ENCODE measurements at places on chromosomes 13 and 19.

- DNase-seq = no peak
Measured at GRCh38 chr19:46890423-46891170, 29.8 kb downstream of the ARHGAP35 start.

- DNase-seq = no peak
Measured at GRCh38 chr19:11361771-11362731, 6.8 kb downstream of the PLPPR2 start.

DNA sequence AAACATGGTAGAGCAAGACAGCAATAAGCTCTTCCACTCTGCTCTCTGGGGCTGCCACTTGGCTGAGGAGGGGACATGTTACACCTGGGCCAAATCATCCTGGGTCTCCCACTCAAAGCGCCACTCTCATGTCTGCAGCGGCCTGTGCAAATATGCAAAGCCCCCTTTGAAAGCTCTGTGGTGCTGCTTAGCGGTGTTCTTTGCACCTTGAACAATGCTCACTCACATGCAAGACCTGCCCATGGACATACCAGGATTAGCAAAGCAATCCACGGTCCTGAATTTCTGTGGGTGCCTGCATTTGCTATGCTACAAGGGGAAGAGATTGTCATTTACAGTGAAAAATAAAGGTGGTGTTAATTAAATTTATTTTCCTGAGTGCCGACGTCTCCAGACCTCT lies 48.6 kb downstream of the MRPL57 start:
- no peak for DNase-seq

DNA sequence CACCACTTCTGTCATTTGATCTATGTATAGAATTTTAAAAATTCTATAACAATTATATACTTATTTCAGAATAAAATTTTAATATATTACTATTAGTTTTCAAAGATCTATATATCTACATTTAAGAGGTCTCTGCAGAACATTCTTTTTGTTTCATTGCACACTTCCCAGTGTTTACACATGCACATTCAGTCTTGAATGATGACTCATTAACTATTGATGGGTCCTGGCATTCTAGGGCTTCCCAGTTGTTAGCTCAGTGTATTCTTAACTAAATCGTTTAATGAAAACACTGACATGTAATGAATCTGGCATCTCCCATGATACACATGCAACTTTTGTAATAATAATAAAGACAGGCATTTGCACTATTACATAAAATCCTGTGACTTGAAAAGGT lies 324.6 kb downstream of the KLF12 start:
- no peak for DNase-seq

DNA sequence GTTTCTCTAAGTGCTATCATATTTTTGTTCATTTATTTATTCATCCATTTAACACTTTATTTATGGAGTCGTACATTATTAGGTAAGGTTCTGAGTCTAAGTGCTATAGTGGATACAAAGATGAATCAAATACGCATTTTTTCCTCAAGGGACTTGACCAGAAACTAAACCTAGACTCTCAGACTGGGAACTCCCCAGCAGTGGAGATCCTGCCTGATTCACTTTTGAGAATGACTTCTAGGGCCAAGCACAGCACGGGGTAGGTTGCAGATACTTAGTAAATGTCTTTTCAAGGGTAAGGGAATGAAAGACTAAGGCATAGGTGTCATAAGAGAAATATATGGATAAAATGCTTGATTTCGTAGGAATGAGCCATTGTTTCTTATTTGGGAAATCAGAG lies 7.2 kb downstream of the DNAJC15 start:
- DNase-seq = no peak

- no peak for DNase-seq
Measured at GRCh38 chr19:16259385-16260159, 61.9 kb downstream of the AP1M1 start.

GRCh38 chr19:8034178-8034525 lies 18.4 kb upstream of the CCL25 start:
- no peak for DNase-seq

- no peak for DNase-seq
Measured at GRCh38 chr13:108573455-108573854, 56.0 kb upstream of the MYO16 start.

GRCh38 chr13:32317716-32318465 lies 2.6 kb downstream of the BRCA2 start:
- DNase-seq = no peak

DNA sequence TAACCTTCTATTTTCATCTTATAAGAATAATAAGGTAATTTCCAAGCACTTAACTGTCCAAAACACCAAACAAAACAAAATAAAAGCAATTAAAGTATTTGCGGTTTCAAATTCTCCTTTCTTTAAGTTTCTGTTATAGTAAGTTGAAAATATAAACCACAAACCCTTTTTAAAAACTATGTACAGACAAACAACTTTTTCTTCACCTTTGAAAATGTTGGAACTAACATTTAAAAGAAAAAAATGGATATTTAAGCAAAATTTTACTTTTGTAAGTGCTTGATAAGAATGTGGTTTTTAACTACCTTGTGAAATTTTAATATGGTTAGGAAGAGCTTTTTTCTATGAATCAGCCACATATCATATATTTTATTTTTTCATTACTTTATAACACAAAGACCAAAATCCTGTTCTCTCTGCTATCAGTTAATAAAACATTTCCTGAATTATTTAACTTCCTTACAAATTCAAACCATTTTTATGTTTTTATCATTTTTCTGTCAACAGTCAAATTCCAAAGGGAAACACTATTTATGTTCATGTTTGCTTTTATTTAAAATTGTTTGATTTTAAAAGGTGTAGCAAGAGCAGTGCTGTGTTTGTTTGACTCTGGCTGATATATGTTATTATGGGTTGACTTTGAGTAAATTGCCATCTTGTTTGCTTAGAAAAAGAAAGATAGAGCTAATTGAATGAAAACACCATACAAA lies 554.1 kb upstream of the KLHL1 start:
- DNase-seq = no peak

DNA sequence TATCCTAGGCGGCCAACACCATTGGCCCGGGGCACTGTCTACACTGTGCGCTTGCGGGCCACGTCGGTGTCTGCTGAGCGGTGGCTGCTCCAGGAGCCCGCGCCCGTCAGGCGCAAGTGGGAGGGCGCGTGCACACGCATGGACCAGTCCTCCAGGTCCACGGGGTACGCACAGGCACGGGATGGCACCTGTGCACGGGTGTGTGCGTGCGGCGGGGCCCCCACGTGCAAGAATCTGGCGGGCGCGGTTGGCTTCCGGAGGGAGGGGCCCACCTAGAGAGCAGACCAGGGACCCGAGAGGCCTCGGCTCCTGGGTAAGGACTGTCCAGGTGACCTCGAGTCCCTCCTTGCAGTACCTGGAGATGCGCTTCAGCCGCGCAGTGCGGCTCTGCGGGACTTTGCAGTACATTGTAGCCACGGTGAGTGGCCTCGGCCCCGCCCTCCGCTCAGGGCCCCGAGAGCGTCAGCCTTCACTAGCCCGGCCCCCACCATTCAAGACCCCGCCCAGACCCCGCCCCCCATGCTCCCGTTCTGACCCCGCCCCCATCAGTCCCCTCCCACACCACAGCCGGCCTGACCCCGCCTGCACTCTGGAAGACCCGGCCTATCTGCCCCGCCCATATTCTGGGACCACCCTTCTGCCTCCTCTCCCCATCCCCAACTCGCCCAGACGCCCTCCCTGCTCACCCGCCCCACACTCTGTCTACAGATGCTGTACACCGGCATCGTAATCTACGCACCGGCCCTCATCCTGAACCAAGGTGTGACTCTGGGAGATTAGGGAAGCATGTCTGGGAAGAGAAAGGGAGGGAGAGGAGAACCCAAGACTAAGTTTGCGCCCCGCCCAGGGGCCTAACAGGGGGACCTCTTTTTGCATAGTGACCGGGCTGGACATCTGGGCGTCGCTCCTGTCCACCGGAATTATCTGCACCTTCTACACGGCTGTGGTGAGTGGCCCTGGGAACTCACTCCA lies 2.3 kb downstream of the SLC5A5 start:
- no peak for DNase-seq

- no peak for DNase-seq
Measured at GRCh38 chr19:43433358-43433673, 18.6 kb downstream of the TEX101 start.

DNA sequence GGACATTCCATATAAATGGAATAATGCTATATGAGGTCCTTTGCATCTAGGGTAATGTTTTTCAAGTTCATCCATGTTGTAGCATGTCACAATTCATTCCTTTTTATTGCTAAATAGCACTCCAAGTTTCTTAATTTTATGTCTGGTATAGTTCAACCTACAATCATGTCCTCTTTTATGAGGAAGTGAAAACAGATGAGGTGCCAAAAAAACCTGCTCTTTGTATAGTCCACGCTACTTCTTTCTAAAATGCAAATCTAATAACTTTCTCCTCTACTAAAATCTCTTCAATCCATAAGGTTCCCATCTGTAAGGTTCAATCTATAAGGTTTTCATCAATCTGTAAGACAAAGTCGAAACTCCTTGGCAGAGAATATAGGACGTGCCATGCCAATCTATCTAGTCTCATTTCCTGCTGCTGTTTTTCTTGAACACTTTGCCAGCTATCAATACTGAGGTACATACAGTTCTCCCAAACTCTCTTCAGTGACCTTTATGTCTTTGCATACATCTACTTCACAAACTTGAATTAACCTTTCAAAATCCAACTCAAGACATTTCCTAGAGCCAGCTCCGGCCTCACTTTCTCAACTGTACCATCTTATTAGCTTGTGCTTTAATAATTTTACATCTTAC lies 33.7 kb downstream of the INTS6 start:
- no peak for DNase-seq

GRCh38 chr13:60887711-60888110 lies 490.7 kb downstream of the TDRD3 start:
- no peak for DNase-seq

- no peak for DNase-seq
Measured at GRCh38 chr19:13784731-13785452, 10.4 kb upstream of the ZSWIM4 start.

DNA sequence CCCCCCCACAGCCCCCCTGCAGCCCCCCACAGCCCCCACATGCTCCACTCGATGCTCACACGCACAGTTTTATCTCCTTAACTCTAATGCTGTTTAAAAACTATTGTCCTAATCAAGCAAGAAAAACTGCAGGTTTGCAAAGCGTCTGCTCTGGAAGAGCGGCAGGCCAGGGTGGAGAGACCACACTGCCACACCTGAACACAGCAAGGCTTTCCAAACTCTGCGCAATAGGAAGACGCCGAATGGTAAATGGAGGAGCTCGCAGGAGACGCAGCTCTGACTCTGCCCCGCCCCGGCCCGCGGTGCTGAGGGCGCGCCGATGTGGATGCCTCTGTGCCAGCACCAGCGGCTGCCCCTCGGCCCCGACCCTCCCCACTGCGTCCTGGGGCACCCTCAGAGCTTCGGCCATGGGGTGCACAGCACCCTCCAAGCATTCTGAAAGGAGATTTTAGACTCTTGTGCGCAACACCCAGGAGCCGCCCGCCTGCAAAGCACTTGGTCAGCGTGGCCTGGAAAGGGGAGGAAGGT lies 32.4 kb downstream of the RASA3 start:
- DNase-seq = no peak

DNA sequence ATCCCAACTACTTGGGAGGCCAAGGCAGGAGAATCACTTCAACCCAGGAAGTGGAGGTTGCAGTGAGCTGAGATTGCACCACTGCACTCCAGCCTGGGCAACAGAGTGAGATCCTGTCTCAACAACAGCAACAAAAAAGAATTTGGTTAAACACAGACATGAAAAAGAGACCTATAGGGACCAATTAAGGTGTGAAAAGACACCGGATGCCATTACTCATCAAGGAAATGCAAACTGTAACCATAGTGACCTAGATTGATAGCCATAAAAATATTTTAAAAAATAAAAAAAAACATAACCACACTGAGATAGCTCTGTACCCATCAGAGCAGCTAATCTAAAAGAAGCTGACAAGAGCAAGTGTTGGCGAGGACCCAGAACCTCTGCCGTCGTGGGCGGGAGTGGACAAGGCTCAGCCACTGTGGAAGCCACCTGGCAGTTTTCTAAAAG lies 37.1 kb upstream of the ISYNA1 start:
- DNase-seq = no peak

GRCh38 chr13:113584870-113585671 lies 518 bp downstream of the TFDP1 start:
- no peak for DNase-seq

GRCh38 chr19:11221082-11221598 lies 18.3 kb upstream of the ANGPTL8 start:
- DNase-seq = no peak

DNA sequence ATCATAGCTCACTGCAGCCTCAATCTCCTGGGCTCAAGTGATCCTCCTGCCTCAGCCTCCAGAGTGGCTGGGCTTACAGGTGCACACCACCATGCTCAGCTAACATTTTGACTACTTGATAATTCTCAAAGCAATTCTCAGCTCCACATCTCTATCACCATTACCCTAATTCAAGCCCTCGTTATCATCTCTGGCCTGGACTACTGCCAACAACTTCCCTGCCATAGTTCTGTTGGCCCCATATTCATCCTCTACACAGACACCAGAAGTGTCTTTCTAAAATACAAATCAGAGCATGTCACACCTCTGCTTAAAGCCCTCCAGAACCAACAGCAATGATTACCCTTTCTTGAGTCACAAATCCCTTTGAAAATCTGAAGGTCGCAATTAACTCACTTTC lies 7.9 kb downstream of the FLT3 start:
- no peak for DNase-seq

DNA sequence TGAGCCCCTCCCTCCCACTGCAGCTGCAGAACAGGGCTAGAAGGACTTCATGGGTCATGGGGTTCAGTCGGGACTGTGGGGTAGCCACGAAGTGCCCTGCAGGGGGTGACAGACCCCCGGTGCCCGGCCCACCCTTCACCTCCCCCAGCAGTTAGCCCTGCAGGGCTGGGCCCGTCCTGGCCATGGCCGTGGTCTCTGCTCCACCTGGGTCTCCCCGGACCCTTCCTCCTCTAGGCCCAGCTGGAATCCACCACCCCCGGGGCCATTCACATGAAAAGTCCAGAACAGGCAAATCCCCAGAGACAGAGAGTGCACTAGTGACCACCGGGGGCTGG lies 17.3 kb downstream of the MKNK2 start:
- no peak for DNase-seq

- no peak for DNase-seq
Measured at GRCh38 chr19:17249887-17250548, 4.3 kb upstream of the NR2F6 start.

GRCh38 chr19:40512473-40513344 lies 45.9 kb downstream of the SPTBN4 start:
- DNase-seq = no peak

DNA sequence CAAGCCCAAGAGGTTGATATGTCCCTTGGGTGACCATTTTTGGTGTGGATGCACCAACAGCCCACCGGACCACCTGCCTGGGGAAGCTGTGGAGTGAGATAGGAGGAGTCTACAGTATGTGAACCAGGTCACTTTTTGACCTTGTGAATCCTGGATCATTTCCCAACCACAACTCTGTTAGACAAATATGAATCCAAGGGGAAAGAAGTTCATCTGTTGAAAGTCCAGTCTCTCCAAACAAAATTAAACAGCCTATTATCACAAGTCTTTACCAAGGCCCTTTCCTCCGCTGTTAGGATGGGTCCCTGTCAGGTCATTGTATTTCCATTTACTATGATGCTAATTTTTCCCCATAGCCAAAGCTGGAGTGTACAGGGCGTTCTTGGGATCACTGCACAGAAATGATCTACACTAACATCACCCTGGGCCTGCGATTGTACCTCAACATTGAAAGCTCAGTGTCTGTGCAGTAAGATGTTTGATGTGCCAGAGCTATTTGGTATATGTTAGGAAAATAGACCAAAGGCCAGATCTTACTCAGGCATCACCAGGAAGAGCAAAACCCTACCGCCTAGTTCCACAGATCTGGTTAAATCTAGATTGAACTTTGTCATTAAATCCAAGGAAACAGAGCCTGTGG lies 117.1 kb downstream of the STARD13 start:
- DNase-seq = no peak

- DNase-seq = no peak
Measured at GRCh38 chr13:110330491-110331011, 23.5 kb downstream of the COL4A2 start.
